ENCODE measurements at places on chromosomes 5 and 9. TPM values are rescaled to one million over a fixed set of nuclear protein-coding genes. Genes with fewer than 3 reads are reported as not detected.

CD274 gene
- 2.6 TPM for total RNA-seq

- DNase-seq, result peak; percentile 31
Measured at GRCh38 chr9:34701023-34701768, 8.7 kb downstream of the CCL21 start.

GRCh38 chr9:89502038-89502601, 4.2 kb upstream of the SEMA4D start:
- DNase-seq, result no peak

MARCOL gene
- total RNA-seq, result not detected
